ENCODE measurements at places on chromosomes 7 and 10.

- DNase-seq = no peak
Measured at GRCh38 chr7:99665312-99666012, 14.3 kb downstream of the CYP3A5 start.

DNA sequence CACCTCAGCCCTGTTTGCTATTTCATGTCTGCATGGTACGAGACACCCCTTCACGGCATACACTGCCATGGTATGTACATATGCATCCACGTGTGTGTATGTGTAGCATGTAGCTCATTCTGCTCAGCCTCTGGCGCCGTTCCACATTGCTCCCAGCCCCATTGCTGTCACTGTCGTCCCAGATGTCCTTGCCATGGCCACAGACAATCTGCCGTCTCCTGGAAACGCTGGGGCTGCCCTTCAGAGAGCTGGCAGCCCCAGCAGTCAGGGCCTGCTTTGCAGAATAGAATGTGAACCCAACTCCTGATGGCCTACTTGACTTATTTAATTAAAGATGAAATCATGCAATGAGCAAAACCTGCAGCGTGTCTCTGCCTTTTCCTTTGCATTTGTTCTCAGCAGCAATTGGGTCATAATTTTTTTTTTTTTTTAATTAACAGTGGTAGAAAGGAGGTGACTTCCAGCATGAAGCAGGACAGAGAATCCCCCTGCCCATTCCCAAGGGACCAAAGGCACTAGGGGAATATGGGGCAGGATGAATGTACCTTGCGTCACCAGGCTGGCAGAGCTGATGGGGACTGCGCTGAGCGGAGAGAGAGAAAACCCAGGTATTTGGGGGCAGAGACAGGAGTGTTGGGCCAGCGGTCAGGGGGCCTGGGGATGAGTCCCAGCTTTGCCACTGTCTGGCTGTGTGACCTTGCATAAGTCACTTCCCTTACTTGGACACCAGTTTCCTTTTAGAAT, 49.2 kb downstream of the CHST3 start:
- DNase-seq = no peak

DNA sequence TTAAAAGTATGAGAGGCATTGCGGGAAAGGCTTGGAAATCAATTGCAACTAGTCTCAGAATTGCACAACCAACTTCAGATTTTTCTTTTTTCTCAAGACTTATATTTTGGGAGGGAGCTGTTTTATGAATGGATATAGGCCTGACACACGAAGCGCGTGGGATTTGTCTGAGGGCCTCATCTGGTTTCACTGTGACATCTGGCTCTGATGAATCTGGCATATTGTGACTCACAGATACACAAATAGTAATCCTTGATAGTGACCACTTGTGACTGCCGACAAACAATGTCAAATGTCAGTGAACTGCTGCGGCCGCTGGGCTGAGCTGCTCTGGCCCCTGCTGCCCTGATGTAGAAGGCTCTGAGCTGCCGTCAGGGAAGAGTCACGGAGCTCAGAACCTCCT, 655.1 kb downstream of the INHBA start:
- no peak for DNase-seq

DNA sequence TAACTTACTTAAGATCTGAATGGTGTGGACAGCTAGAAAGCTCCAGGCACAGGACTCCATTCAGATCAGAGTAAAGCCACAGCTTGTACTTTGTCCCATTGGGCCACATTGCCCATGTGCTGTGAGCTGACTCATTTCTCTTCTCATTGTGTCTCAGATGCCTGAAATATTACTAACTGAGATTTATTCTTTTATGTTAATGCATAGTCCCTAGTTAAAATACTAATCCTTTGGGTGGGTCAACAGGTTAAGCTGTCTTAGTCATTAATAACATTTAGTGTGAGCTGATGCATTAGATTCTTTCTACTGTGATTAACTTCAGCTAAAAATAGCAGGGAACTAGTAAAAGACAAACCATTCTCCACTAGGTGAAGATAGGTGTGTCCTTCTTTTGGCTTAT, 104.7 kb upstream of the ARMC3 start:
- no peak for DNase-seq

GRCh38 chr7:122487131-122487530, 182.6 kb upstream of the FEZF1 start:
- DNase-seq = no peak

All from right hindlimb (tissue), 1 donor.